ENCODE measurements at places on chromosomes 1 and 21.
A peak's percentile ranks its signal among the peaks of the same experiment; 100 is the strongest.

DNA sequence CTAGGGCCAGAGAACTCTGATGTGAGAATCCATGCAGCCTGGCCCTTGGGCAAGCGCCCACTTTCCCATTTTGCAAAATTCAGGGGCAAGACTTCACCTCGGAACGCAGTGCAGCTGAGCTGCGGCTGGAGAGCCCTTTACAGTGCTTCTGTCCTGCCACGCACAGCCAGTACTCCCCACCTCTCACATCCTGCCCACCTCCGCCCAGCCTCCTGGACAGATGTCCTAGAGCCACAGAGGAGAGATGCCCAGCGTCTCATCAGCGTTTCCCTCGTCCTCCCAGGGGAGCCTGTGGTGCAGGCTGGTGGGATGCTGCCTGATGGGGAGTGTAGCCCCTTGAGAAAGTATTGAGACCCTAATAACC lies 29.6 kb downstream of the RUNX3 start:
- no peak for DNase-seq

GRCh38 chr1:17582124-17582774 lies 42.8 kb downstream of the ARHGEF10L start:
- no peak for DNase-seq

DNA sequence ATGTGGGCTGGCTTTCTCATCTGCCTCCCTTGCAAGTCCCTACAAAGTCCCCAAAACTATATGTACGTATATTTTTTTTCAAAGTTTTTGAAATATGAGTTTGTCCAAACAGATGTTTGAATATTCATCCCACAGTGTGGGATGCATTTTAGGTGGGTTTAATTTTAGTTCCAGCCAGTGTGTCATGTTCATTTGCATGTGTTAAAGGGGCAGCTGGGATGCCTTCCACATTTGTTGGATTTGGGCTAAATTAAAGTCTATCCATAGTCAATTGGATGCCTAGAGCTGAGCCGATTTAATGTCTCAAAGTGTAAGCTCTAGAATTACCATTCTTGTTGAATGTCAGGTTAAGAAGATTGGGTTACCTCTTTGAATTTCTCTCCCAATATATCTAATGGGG lies 139.2 kb downstream of the GALNT2 start:
- no peak for DNase-seq

GRCh38 chr1:32448773-32449456 lies 16.0 kb upstream of the ZBTB8B start:
- DNase-seq: no peak

DNA sequence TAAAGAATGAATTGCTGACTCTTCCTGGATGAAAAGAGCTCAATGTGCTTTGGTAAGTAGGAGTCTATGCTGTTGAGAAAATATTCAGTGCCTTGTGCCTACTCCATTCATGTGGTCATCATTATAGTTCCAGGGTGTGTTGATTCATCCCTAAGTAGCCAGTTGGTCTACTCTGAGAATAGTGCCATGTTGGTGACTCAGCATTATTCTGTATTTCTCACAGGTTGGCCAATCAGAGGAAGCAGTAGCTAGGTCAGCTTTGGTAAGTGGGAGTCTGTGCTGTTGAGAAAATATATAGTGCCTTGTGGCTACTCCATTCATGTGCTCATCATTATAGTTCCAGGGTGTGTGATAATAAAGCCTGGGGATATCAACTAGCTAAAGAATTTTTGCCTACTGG lies 397.3 kb downstream of the AGBL4 start:
- no peak for DNase-seq

GRCh38 chr1:85602571-85602970 lies 22.0 kb downstream of the CCN1 start:
- no peak for DNase-seq

- no peak for DNase-seq
These were observed 148.9 kb upstream of the IGSF21 start for GRCh38 chr1:17958704-17959103.

GRCh38 chr1:107574044-107574443 lies 390.9 kb downstream of the VAV3 start:
- DNase-seq: no peak

DNA sequence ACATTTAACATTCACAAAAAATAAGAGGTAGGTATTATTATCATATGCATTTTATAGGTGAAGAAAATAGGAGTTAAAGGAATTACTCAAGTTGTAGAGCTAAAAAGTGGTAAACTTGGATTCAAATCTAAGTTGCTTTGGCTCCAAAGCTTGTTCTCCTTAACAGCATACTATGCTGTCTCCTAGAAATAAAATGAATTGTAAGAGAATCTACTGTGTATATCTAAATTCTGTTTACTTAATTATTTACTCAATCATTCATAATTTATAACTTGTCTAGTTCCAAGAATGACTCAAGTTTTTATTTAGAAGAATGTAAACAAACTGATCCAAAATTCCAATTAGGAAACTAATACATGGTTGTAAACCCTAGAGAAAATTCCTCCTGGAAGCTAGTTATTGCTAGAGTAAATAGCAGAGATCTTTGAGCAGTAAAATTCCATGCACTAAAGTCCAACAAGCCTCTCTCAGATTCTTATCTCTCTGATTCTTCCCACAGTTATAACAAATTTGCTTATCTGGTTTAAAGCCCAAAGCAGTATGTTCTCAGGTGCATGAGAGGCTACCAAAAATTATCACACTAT lies 132.5 kb upstream of the DPT start:
- DNase-seq: no peak

DNA sequence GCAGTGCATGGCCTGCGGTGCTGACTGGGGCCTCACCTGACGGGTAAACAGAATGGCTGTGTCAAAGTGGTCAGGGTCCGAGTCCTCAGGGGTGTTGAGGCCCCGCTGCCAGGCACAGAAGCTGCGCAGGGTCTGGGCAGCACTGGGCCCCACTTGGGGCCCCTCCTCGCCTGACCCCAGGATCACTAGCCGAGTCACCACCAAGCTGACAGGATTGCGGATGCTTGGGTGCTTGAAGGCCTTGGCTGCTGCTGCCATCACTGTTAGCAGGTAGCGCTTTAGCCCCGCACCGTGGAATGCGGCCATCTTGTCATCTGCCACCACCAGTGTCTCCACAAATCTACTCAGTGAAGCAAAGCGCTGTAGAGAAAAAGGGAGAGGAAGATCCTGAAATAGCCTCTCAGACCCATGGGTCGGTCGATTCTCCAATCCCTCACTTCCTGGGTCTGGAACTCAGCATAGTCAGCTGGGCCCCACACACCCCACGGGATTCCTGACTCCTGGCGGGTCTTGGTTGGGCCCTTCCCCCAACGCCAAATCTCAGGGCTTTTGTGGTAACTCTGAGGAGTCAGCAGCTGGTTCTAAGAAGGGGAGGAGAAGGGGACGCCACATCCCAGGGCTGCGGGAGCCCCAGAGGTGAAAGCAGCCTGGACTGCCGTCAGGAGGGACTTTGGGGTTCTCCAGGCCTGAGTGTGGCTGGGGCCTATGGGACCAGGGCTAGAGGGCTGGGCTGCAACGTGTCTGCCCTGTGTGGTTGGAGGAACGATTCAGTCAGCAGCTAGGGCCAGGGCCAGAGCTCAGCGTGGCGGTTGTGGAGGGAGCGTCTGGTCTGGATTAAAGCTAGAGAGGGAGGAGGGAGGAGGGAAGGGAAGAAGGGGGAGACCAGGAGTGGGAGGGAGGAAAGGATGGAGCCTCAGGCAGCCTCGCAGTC lies 2.1 kb downstream of the ADAMTS4 start:
- DNase-seq: peak; percentile 82

DNA sequence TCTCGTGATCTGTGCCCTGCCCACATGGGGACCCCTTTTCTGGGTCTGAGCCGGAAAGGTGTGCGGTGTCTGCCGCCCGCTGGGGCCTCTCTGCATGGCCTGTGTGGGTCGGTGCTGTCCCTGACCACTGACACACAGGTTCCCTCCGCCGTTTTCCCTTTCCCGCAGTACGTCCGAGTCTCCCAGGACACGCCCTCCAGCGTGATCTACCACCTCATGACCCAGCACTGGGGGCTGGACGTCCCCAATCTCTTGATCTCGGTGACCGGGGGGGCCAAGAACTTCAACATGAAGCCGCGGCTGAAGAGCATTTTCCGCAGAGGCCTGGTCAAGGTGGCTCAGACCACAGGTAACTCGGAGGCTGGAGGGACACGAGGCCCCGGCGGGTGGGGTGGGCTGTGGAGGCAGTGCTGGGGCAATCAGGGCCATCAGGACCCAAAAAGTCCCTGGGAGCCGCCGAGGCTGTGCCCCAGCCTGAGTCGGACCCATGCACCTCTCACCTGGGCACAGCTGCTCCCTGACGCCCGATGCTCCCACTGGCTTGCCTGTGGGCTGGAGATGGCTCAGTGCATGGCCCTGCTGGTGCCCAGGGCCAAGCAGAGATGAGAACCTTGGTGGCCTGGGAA lies 13.3 kb downstream of the TRPM2 start:
- DNase-seq: no peak

DNA sequence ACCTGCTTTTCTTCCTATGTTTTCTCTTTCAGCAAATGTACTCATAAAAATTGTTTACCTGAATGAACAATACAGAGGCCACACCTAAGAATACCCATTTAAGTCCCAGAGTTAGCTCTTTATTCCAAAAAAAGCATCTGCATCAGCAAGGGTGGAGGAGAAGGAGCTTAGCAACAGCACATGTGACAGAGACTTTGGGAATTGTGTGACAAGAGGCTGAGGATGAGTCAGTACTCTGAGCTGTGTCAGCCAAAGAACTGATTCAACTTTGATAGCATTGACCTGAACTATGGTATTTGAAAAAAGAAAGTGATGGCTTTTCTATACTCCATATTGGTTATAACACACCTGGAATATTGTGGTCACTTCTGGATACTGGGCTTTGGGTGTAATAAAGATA lies 162.7 kb downstream of the ZNF648 start:
- DNase-seq: no peak

DNA sequence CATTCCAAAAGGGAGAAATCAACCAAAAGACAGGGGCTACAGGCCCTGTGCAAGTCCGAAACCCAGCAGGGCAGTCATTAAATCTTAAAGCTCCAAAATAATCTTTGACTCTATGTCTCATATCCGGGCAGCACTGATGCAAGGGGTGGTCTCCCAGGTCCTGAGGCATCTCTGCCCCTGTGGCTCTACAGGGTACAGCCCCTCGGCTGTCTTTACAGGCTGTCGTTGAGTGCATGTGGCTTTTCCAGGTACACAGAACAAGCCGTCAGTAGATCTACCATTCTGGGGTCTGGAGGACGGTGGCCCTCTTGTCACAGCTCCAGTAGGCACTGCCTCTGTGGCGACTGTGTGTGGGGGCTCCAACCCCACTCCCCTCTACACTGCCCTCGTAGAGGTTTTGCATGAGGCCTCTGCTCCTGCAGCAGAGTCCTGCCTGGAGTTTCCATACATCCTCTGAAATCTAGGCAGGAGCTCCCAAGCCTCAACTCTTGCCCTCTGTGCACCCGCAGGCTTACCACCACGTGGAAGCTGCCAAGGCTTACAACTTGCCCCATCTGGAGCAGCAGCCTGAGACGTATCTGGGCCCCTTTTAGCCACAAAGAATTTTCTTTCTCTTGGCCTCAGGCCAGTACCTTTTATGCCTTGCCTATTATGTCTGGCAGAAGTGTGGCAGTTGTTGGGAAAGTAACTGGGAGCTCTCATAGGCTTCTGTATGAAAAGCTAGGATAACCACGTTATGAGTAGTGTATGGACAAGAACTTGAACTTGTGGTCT lies 52.5 kb downstream of the POU2F1 start:
- DNase-seq: peak; percentile 1

- DNase-seq: no peak
These were observed 77.5 kb downstream of the PHTF1 start for GRCh38 chr1:113681596-113682337.

DNA sequence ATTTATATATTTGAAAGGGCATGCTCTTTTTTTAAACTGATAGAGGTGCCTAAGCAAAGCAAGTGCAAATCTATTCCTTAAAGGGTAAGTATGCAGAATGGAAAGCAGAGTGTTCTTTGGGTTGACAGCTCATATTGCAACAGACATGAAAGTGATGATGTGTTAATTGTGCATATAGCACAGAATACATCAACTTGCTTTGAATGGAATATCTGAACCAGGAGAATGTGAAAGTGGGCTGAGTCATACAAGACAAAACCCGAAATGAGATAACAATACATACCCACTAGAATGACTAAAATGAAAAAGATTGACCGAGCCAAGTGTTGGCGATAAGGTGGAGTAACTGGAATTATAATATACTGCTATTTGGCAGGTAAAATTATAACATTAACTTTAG lies 4.3 kb downstream of the CR1 start:
- no peak for DNase-seq

DNA sequence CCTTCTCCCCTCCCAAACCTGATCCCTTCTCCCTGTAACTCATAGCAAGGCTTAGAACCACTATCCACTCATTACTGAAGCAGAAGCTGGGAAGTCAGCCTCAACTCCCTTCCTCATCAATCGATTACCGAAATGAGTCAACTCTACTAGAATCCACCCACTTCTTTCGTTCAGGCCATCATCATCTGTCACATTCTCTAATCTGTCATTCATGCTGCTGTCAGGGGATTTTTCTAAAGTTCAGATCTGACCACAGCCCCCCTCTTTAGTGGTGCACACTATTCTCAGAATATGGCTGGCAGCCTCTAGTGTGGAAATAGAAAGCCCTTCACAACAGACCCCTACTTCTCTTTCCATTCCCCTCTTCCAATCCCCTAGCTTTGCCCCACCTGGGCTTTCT lies 5.1 kb downstream of the NT5C1A start:
- DNase-seq: no peak

DNA sequence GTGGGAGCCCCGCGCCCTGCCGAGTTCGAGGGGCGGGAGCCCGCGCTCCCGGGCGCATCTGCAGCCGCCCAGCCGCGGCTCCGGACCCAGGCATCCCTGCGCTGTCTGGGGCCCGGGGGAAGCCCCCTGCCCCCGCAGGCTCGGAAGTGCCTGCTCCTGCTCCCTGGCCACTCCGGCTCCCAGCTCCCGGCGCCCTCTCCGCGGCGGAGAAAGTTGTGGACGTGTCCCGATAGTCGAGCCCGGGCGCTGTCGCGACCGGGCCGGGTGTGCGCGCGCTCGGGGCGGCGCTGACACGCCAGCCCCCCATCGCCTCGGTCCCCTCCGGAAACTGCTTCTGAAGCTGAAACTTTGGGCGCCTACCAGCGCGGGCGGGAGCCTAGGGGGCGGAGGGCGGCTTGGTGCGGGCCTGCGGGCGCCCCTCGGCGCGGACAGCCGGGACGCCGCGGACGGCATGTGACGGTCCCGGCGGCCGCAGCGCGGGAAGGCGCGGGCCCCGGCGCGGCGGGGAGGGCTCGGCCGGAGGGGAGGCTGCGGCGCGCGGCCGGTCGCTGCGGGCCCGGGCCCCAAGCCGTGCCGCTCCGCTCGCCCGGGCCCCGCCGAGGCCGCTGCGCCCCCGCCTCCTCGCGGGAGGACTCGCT lies 515 bp downstream of the MAN1C1 start:
- DNase-seq: no peak

DNA sequence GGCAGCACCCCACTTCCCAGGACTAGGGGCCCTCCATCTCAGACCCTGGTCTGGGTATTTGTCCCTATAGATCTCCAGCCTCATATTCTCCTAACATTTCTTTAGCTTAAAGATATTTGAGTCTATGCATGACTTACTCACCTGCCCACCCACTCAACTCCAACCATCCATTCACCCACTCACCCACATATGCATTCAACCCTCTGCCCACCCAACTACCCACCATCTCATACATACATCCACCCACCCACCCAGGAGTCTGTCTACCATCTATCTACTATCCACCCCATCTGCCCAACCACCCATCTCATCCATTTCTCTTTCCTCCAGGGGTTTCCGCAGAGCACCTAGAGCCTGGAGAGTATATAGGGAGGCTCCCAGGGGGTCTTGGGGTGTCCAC lies 42.7 kb downstream of the FAAH start:
- no peak for DNase-seq

Data from fibroblast of skin of left biceps (primary cell).